ENCODE measurements at places on chromosomes 16 and 17.

DNA sequence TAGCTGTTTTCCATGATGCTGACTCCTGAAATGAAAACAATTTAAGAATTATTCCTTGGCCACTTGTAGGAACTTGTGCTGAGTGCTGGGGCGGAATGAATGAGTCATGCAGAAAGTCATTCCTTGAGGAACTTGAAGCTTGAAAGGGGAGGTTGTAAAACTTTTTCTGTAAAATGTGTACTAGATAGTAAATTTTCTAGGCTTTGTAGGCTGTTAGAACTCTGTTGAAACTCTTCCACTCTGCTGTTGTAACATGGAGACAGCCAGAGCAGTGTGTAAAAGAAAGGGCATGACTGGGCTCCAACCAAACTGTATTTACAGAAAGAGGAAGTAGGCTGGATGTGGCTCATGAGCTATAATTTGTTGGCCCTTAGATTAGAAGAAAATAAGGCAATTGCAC is 46.1 kb downstream of the ABCA8 start:
- no peak for DNase-seq

DNA sequence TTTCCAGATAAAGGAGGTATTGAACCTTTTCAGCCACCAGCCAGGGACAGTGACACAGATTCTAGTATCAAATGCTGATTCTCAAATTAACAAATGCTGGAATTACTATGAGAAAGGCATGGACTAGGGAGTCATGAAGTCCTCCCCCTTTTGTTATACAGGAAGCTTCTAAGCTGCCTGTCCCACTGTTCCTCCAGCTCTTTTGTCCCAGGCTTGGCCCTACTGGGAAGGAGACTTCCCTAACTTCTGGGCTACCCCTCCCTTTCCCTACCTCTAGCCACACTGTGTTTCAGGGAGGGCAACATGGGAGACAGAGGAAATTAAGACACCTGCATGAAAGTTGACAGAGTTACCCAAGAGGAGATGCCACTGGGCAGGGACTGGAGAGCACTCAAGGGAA is 192.5 kb downstream of the CDH13 start:
- no peak for DNase-seq

DNA sequence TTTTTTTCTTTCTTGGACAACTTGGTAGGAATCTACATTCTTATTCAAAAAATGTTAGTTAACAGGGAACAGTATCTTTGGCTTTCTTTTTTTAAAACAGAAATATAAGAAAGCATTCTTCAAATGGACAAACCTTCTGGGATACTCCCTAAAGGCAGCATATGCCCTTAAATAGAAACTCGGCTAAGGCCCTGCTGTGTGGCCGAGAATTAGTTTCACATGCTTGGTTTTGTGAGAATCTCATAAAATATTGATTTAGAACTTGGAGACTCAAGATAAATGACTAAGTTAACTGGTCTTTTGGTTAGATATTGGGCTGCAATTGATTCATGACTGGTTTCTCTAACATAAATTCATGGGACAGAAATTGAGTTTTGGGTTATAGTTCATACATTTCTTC is 359.9 kb upstream of the XYLT1 start:
- no peak for DNase-seq

- DNase-seq = no peak
These were observed 266.0 kb downstream of the ENGASE start for GRCh38 chr17:79340333-79341221.

GRCh38 chr17:34920676-34921075 is 40.6 kb downstream of the CCT6B start:
- no peak for DNase-seq

DNA sequence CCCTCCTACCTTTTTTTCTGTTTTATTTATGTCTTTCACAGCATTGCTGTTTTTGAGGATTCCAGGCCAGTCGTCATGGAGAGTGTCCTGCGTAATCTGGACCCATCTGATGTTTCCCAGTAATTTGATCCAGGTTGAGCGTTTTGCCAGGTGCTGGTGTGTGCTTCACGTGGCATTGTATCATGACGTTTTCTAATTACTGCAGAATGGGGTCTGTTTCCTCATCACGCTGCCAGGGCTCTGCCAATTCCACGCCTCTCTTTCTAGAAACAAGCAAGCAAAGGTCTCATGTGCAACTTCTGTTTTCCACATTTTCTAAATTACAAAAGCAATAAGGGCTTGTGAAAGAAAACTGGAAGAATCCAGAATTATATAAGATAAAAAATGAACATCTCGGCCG is 28.3 kb upstream of the BHLHA9 start:
- DNase-seq = no peak

DNA sequence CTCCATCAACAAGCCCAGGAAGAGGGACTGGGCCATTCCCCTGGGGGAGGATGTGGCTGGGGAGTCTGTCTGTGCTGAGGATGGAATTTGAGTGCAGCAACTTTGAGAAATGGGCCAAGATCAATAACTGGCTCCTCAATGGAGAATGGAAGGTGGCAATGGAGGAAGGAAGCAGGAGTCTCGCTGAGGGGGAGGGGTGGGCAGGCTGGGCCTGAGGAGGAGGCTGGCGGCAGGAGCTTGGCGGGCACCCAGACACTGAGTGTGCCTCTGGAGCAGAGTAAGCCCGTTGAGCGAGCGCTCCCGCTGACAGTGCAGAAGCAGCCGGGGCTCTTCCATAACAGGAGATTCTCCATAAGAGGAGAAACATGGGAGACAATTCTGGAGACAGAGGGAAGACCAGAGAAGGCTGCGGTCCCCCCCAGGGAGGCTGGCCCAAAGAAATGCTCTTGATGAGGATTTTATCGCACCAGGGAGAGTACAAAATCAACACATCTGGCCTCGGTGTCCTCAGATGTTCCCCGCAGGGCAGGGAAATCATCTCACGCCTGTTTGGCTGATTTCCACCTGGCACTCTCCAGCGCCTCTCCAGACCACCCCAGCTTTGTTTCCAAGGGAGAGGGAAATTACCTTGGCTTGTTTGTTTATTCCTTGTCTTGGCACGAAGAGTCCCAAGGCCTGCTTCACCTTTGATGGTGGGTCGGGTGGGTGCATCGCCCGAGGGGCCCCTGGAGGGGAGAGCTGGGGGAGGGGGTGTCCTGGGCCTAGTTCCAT is 2.8 kb upstream of the MMP15 start:
- DNase-seq = no peak

GRCh38 chr17:73976676-73977521 is 226.6 kb upstream of the RPL38 start:
- no peak for DNase-seq

DNA sequence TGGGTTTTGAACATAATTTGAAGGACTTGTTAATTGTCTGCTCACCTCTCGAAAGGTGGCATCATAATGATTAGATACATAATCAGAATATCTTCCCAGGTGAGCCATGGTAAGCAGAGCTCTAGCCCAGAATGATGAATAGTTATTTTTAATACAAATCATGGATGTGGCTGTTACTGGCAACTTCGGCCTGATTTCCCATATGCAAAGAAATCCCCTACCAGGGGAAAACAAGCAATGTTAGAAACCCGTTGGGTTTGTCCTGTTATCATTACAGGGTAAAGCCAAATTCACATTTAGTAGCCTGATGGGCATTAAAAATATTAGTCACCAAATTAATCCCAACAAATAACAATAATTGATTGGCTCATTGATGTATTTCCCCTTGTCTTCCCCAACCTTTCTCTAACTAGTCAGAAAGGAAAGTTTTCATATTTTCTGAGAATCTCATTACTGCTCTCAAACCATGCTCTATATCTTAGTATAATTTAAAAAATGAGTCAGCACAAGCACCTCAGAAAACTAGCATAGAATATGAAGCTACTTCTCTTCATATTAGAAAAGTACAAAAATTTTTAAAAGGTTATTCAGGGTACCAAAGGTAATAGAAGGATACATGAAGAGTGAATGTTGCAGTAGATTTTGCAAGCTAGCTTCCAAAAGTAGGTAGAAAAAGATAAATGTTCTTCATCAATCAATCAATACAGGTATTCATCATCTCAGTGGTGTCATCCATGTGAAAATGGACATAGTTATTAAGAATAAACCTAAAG is 5.0 kb downstream of the STAT5B start:
- peak; percentile 59 for DNase-seq

GRCh38 chr17:61254904-61255303 is 144.7 kb upstream of the TBX2 start:
- no peak for DNase-seq

- no peak for DNase-seq
These were observed 9.7 kb downstream of the CSF3 start for GRCh38 chr17:40024901-40025300.

DNA sequence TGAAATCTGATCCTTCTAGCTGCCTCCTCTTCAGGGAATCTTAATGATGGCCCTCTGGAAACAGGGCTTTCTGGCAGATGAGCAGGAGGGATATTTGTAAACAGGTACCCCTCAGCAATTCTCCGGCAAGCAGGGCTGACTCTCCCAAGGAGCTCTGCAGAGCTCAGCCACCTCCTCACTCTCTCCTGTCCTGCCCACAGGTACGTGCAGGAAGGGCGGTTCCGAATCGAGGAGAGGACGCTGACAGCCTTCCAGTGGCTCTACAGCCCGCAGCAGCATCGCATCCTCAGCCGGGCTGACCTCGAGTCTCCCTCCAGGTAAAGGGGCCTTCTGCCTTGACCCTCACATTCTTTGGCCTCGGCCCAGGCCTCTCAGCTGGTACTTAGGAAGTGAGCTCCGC is 20.7 kb upstream of the CCDC92B start:
- no peak for DNase-seq

DNA sequence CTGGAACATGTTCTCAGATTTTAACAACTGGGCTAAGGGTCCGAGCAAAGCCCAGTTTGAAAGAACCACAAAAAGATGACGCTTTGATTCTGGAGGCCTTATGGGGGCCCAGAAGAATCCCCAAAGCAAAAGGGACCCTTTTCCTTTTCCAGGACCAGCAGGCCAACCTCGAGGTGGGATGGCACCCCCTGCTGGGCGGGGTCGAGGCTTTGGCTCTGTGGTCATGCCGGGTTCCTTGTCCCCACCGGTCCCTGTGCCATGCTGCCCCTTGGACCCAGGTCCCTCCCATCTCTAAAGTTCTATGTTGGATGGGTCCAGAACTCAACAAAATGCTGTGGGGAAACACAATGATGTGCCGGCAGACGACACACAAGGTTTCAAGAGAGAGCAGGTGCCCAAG is 30.9 kb downstream of the TMEM204 start:
- no peak for DNase-seq

GRCh38 chr17:50626037-50626574 is 8.6 kb upstream of the ABCC3 start:
- DNase-seq = peak; percentile 62

DNA sequence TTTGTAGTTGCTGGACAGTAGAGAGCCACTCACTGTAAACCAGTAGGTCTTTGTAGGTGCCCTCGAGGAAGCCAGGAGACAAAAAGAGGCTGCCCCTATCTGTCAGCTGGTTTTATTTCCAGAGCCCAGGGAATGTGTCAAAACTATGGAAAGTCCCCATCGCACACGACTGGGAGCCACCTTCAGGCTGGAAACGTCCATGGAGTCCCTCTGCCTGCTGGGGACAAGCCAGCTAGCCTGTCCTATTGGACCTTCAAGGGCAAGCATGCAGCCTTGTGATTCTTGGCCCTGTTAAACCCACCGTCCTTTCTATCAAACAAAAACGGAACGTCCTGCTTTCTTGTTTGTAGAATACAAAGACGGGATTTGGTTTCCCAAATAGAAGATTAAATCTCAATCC is 289.8 kb downstream of the SLC39A11 start:
- DNase-seq = no peak

- DNase-seq = no peak
These were observed 22.1 kb upstream of the IL17C start for GRCh38 chr16:88616320-88616719.

- DNase-seq = no peak
These were observed 305.6 kb downstream of the CPPED1 start for GRCh38 chr16:12498077-12498476.

- peak; percentile 36 for DNase-seq
These were observed 13.2 kb downstream of the IL4R start for GRCh38 chr16:27326738-27327585.

DNA sequence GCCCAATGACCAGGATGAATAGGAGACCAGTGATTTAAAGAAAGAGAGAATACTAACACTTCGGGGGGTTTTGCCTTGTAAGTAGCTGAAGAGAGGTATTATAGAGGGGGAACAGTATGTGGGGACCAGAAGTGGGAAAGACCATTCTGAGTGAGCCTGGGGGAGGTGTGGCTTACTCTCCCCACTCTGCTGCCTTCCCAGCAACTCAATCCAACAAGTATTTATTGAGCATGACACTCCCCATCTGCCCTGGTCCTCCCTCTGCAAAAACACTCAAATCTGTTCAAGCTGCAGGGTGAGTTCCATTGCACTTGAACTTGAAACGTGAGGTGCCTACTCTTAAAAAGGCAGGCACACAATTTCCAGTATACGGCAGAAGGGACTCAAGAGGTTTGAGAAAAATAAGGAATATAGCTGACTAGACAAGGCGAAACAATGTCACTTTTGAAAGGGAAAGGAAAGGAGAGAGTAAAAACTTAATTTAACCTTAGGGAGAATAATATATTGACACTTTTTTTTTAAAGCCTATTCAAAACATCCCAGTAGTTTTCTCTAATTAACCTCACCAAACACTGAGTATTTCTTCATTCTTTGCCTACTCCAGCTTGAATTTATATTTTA is 8.2 kb downstream of the FAM117A start:
- DNase-seq = no peak

- no peak for DNase-seq
These were observed 706 bp downstream of the SHISA6 start for GRCh38 chr17:11241611-11242226.

GRCh38 chr17:46003907-46004748 is 5.1 kb downstream of the STH start:
- DNase-seq = no peak

- DNase-seq = no peak
These were observed 12.2 kb downstream of the CHTF8 start for GRCh38 chr16:69120096-69120664.

DNA sequence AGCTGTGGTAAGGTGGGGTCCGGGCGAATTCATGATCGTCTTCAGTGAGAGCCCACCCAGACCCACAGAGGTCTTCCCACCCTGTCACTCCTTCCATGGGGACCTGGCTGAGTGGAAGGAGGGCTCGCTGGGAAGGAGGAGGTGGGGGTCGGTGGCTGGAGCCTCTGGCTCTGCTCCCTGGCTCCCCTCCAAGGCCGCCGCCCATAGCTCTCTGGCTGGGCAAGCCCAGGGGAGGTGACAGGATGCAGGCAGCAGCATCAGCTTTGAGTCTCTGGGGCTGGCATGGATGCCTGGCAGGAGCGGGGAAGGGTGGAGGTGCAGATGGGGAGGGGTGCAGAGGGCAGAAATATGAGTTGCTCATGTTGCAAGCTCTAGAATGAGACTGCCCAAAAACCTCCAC is 147.0 kb downstream of the ENGASE start:
- DNase-seq = no peak

DNA sequence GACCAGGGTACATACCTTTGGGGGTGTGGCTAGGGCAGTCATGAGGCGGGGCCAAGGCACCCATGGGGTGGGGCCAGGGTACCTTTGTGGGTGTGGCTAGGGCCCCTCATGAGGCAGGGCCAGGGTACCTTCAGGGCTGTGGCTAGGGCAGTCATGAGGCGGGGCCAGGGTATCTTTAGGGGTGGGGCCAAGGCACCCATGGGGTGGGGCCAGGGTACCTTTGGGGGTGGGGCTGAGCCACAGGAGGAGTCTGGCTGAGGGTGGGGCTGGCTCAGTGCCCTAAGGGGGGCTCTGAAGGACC is 3.5 kb downstream of the GNG13 start:
- DNase-seq = no peak

- no peak for DNase-seq
These were observed 6.3 kb upstream of the NLRC3 start for GRCh38 chr16:3583303-3584038.

GRCh38 chr17:81379523-81379942 is 15.7 kb upstream of the BAHCC1 start:
- no peak for DNase-seq
